Neural crest cell (in vitro differentiated cells): ENCODE measurements at places on chromosomes 2 and 18. TPM values are rescaled to one million over a fixed set of nuclear protein-coding genes. Genes with fewer than 3 reads are reported as not detected.

ANKAR gene
- total RNA-seq, result 3.0 and 4.8 TPM in 2 replicates

NT5DC4 gene
- not detected in 2 replicates for total RNA-seq

ZNF521 gene
- 86.1 and 87.9 TPM in 2 replicates for total RNA-seq

- no peaks in the 10 kb centered on the region for H3K4me1 ChIP-seq
- no peak for DNase-seq
- H3K36me3 ChIP-seq, result peaks cover 2% of the 10 kb centered on the region
- no peak overlapping the region for H3K4me3 ChIP-seq
- H3K27me3 ChIP-seq, result no peaks in the 10 kb centered on the region
These were observed 138.9 kb upstream of the CAVIN2 start for GRCh38 chr2:191985740-191986139.

DNA sequence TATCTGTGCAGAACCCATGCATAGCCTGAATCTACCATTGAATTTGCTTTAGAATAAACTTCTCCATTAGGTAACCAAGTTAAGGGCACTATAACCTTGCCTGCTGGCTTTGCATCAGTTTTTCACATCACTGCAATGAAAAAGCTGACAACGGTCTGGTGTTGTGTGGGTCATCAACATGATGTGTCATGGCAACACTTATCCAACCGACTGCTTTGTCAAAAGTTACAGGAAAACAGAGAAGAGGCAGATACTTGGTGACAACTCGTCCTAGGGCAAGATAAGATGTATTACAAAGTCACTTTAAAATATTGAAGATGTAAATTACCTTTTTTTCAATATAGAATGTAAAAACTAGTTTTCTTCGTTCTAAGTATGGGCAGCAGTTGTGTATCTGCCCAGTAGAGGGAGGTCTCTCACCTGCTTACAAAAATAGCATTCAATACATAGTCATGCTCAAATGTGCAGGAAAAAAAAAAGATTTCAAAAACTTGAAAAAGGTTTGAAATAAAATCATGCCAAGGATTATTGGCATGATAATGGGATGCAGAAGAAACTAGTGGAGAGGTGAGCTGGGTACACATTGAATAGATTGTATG, 96.3 kb downstream of the EVA1A start:
- H3K27ac ChIP-seq, result no peak overlapping the region
- H3K4me3 ChIP-seq, result no peak overlapping the region
- no peak for DNase-seq
- no peaks in the 10 kb centered on the region for H3K36me3 ChIP-seq
- no peaks in the 10 kb centered on the region for H3K27me3 ChIP-seq
- H3K4me1 ChIP-seq, result peaks cover 17% of the 10 kb centered on the region

FAM124B gene
- not detected in 2 replicates for total RNA-seq

DNA sequence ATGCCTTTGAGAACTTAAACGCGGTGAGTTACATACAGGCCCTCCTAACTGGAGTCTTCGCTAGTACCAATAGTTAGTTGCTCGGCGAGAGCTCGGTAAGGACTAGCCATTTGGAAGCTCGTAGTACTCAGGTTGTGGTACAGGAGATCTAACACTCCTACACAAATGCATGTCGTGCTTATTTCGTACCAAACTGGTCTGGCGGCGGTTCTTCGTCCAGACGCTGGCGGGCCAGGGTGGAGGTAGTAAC, 346 bp upstream of the VRK2 start:
- peak overlapping the region; percentile 90 for H3K4me3 ChIP-seq
- H3K4me1 ChIP-seq, result peaks cover 25% of the 10 kb centered on the region
- no peak for DNase-seq
- peaks cover 3% of the 10 kb centered on the region for H3K36me3 ChIP-seq
- no peaks in the 10 kb centered on the region for H3K27me3 ChIP-seq

DNA sequence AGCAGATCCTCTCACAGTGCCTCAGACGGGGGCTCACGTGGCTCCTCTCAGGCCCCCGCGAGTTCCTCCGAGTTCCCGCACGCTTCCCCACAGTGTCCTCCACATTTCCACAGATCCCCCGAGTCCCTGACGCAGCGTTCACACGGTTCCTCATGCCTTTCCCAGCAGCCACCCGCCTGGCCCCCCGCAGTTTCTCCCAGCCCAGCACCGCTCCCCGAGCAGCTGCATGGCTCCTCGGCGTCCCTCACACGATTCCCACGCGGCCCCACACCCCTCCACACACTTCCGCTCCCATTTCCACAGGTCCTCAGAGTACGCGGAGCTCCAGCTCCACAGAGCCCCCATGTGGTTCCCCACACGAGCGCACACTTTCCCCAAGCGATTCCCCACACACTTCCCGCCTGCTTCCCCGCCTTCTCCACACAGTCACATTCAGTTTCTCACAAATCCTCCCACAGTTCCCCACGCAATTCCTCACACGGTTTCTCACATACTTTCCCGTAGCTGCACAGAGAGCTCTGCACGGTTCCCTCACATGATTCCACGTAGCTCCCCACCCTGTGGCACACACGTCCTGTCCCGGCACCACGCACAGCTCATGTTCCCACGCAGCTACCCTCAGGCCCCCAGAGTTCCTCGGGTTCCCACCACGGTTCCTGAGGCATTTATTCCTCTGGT, 39.9 kb downstream of the KIF1A start:
- peaks cover 3% of the 10 kb centered on the region for H3K4me1 ChIP-seq
- no peaks in the 10 kb centered on the region for H3K36me3 ChIP-seq
- DNase-seq, result no peak
- H3K27ac ChIP-seq, result no peak overlapping the region

GRCh38 chr2:174337337-174338146, 2.8 kb downstream of the SP9 start:
- H3K4me1 ChIP-seq, result peaks cover 56% of the 10 kb centered on the region
- peak overlapping the region; percentile 84 for H3K4me3 ChIP-seq
- H3K27me3 ChIP-seq, result peaks cover 93% of the 10 kb centered on the region
- peak overlapping the region; percentile 10 for H3K27ac ChIP-seq

- H3K4me3 ChIP-seq, result no peak overlapping the region
- no peak for DNase-seq
- H3K27me3 ChIP-seq, result no peaks in the 10 kb centered on the region
- H3K27ac ChIP-seq, result peak overlapping the region; percentile 40
These were observed 858.5 kb upstream of the PIK3C3 start for GRCh38 chr18:41096504-41096903.

SERPINB4 gene
- not detected in 2 replicates for total RNA-seq

DNA sequence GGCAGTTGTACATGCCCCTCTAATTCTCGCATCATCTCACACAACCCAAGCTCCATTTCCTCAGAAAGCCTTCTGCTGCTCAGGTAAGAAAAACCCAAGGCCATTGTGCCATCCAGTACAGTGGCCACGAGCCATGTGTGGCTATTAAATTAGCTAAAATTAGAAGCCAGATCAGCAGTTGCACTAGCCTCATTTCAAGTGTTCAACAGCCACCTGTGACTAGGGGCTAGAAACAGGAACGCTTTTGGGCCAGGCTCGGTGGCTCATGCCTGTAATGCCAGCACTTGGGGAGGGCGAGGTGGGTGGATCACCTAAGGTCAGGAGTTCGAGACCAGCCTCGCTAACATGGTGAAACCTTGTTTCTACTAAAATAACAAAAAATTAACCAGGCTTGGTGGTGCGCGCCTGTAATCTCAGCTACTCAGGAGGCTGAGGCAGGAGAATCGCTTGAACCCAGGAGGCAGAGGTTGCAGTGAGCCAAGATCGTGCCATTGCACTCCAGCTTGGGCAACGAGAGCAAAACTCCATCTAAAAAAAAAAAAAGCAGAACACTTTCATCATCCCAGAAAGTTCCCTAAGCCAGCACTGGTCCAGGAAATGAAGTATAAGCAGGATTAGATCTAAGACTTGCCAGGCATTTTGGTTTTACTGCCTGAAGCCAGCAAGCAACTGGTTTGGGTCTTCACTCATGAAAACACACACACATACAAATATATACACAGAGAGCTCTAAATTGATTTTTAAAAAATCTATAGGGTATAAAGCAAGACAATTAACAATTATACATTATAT, 35.7 kb downstream of the ATP8B1 start:
- H3K36me3 ChIP-seq, result no peaks in the 10 kb centered on the region
- H3K27ac ChIP-seq, result no peak overlapping the region
- no peak for DNase-seq
- no peak overlapping the region for H3K4me3 ChIP-seq
- no peaks in the 10 kb centered on the region for H3K27me3 ChIP-seq

GRCh38 chr2:227163998-227164762, at the start of the genes COL4A3 and COL4A4:
Gene COL4A3, plus strand, starts transcription at chr2:227164624. Its CDS starts 103 bp downstream, at chr2:227164727.
Gene COL4A4, minus strand, starts transcription at chr2:227164205. Its CDS starts 16,722 bp downstream, at chr2:227147483.
- H3K4me3 ChIP-seq, result peak within 1 kb of the TSS; percentile 81
- no peaks in the 10 kb centered on the region for H3K36me3 ChIP-seq
- H3K27me3 ChIP-seq, result peaks cover 92% of the 10 kb centered on the region
- H3K4me1 ChIP-seq, result peaks cover 5% of the 10 kb centered on the region

FKBP7 gene
- total RNA-seq, result 25.2 and 28.3 TPM in 2 replicates

- DNase-seq, result no peak
- H3K27ac ChIP-seq, result no peak overlapping the region
- H3K4me1 ChIP-seq, result no peaks in the 10 kb centered on the region
- H3K36me3 ChIP-seq, result no peaks in the 10 kb centered on the region
- no peak overlapping the region for H3K4me3 ChIP-seq
These were observed 26.4 kb downstream of the CAPN13 start for GRCh38 chr2:30780776-30781330.
